ENCODE measurements at places on chromosomes 3 and 15.

GRCh38 chr3:23996095-23996524, 51.0 kb downstream of the NR1D2 start:
- no peak for DNase-seq

DNA sequence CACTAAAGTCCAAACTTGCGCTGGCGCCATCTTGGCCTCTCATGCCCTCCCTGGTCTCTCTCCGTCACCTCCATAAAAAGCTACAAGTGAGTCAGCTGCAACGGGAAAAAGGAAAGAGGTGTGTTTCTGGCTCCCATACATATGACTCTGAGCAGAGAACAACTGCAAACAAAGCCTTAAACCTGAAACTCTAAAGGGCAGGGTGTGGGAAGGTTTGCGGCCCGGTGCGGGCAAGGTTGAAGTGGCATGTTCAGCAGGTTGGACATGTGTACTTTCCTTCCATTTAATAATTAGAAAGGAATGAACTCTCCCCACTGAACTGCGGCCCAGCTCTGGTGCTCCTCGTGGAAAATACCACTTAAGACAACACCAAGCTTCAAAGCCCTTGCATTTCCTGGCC, 59.0 kb upstream of the PPARG start:
- DNase-seq, result no peak

DNA sequence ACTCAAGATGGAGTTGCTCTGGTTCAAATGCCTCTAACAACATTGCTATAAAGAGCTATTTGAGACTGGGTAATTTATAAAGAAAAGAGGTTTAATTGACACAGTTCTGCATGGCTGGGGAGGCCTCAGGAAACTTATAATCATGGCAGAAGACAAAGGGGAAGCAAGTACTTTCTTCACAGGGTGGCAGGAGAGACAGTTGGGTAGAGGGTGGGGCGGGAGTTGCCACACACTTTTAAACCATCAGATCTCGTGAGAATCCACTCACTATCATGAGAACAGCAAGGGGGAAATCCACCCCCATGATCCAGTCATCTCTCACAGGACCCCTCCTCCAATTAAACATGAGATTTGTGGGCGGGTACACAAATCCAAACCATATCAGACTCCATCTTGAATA, 30.7 kb downstream of the MAP2K5 start:
- no peak for DNase-seq

DNA sequence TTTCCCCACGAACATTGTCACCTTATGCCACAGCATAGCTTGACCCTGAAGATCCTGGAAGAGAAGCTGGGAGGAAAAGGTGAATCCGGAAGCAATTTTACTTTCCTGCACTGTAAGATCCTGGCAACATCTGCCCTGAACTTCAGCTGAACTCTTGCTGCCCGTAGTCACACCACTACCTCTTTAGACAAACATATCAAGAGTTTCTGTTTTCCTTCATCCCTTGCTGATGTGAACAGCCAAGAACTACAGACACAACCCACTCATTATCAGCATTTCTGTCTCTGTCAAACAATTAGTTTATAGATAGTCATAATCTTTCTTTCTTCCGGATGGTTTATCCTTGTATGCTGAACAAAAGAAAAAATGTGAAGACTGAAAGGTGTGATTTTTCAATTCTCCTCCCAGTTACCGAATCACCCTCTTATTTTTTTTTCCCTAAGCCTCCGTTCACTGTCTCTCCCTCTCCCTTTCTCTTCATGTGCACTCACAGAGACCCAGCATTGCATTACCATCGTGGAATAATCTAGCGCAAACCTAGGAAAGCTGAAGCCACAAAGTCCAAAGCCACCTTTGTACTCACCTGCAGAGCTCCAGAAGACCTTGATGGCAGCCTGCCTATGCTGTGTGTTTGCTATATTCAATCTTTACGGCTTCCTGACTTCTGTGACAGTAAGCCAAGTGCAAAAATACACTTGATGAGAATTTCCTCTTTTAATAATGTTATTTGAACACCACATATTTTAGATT, 229.2 kb downstream of the CDIN1 start:
- DNase-seq, result no peak

GRCh38 chr3:135382188-135382587, 583.3 kb upstream of the PPP2R3A start:
- no peak for DNase-seq

Data from frontal cortex (tissue), 4 donors.